ENCODE measurements at places on chromosomes 7 and 10. TPM values are rescaled to one million over a fixed set of nuclear protein-coding genes. Genes with fewer than 3 reads are reported as not detected.
A peak's percentile ranks its signal among the peaks of the same experiment; 100 is the strongest.

- peaks cover 2% of the 10 kb centered on the region for H3K4me1 ChIP-seq
- no peak overlapping the region for H3K27ac ChIP-seq
- H3K4me3 ChIP-seq, result no peak overlapping the region
- H3K36me3 ChIP-seq, result no peaks in the 10 kb centered on the region
- DNase-seq, result peak; percentile 94
- no peaks in the 10 kb centered on the region for H3K27me3 ChIP-seq
Measured at GRCh38 chr10:63666836-63667383, 145.7 kb downstream of the REEP3 start.

DNA sequence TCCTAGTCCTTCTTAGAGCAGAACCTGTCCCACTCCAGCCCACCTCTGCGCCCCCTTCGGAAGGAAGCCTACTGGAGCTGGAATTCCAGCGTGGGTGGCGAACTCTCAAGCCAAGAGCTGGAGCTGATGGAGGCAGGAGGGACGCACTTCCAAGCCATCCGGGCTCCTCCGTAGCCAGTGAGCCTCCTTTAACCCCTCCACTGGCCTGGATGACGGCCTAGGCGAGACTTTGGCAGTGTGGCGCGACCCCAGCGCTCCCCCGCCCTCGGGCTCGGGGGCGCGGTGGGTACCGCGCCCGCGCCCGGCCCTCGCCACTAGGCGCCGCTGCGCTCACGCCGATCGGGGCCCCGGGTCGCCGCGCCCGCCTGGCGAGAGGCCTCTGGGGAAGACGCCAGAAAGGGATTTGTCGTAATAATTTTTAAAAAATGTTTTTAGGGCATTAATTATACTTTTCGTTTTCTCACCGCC is 5.1 kb upstream of the EMX2 start:
- H3K27me3 ChIP-seq, result peaks cover 92% of the 10 kb centered on the region
- no peak for DNase-seq

Gene CRCP
- 37.8 TPM for total RNA-seq

Gene KLLN
- total RNA-seq, result 0.56 TPM
